ENCODE measurements at places on chromosomes 13 and 19.

GRCh38 chr13:110411688-110412059 lies 104.6 kb downstream of the COL4A2 start:
- DNase-seq: no peak

- DNase-seq: no peak
Measured at GRCh38 chr13:31591642-31592233, 147.6 kb upstream of the RXFP2 start.

GRCh38 chr13:101424381-101425155 lies 8.3 kb upstream of the NALCN start:
- no peak for DNase-seq

DNA sequence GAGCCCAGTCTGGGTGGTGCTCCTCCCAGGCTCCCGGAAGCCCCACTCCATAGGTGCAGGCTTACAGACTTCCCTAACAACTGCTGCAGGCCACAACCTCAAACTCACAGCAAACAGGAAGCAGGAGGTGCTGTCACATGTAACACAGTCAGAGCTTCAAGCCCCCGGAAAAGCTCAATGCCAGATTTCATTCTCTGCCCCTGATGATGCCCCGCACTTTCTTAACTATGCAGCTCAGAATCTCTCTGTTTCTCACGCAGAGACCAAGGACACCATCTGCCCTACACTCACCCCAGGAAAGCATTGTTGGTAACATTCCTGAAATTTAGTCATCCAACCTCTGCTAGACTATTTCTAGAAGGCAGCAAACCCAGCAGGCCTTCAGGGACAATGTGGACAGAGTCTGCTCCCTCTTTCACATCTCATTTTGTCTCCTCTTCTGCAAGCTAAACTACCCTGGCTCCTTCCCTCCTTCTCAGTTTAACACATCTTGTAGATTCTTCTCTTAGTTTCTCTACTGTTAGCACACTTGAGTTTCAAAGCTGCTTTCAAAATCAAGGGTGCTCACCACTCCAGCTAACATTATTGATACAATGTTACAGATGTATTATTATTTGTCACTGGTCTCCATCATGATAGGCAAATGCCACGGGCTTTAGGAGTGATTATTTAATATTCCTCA lies 162.5 kb downstream of the KCTD12 start:
- DNase-seq: no peak

DNA sequence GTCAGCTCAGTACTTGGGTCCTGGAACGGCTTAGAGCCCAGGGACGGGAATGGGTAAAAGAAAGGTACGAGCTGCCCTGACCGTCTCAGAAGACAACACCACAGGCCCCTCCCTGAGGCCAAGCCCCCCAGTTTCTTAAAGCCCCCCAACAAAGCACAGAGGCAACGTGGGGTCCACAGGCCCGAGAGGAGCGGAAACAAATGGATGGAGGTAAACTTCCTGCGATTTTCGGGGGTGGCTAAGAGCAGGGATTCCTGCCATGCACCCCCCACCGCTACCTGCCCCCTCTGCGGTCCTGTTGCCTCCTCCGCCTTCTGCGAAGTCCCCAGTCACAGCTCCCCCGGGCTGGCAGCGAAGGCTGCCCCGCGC lies 48.2 kb downstream of the PTPRS start:
- DNase-seq: peak; percentile 20

DNA sequence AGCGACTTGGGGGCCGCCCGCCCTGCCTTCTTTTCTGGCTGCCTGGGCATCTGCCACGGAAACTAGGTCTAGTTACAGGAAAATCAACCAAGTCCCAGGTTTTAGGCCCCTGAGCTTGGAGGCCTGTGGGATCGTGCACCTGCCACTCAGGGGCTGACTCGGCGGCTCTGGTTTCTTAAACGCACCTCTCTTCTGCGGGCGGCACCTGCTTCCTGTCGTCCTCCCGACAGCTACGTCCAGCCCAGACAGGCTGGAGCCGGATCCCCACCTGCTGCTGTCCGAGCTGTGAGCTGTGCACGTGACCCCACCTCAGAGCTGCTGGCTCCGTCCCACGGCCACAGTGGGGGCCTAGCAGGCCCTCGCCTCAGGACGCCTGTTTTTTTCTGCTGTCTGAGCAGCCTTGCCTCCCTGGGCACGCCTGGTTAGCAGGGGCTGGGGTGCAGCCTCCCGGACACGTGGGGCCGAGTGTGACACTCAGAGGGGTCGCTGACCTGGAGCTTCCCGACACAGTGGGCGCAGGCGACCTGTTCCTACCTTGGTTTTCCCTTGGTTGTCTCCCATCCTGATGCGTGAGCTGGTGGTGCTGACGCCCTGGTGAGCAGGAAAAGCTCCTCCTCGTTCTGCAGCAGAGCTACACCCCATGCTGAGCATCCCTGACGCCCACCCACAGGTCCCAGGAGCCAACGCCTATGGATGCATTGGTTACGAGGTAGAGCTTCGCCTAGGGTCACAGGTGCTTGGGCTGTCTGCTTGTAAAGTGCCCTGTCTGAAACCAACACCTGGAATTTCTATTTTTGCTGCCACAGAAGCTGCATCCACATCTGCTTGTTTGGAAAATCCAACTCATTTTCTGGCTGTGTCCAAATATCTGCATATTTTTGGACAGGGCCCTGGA lies 17.5 kb downstream of the TMEM255B start:
- DNase-seq: no peak
